Natural killer cell (primary cell): ENCODE measurements at places on chromosomes 1 and 21.

- H3K36me3 ChIP-seq: no peaks in the 10 kb centered on the region
- H3K4me3 ChIP-seq: no peak overlapping the region
- no peak for DNase-seq
- H3K27me3 ChIP-seq: no peaks in the 10 kb centered on the region
Observed at GRCh38 chr1:109927911-109928321, 17.3 kb downstream of the CSF1 start.

DNA sequence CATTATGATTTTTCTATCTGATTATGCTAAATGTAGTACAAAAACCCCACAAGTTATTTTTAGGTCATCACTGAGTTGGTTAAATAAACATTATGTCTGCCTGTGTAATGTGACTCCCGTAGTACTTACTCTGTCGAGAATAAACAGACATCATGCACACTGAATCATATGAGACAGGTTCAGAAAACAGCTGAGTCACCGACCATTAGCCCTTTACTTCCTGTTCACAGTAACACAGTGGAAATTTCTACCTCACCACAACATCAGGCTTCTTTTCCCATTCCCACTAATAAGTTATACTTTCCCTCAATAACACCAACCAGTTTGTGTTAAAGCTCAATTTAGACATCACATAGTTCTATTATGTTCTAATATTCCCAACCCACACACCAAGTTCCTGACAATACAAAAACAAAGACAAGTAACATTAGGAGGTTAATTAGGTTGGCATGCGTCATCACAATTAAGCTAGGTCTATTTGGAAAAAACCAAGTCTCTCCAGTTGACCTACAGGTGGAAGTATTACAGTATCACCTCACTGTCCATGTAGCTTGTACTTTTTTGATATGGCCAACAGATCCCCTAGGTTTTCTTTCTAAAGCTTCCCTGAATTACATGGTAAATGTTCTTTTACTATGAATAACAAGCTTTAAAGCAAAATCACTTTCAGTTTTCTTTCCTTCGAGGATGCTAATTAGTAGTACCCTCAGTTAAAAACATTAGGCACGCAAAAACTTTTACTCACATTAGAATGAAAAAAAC lies 154.2 kb downstream of the EIF4G3 start:
- peaks cover 9% of the 10 kb centered on the region for H3K4me1 ChIP-seq
- H3K4me3 ChIP-seq: peak overlapping the region; percentile 18
- H3K27ac ChIP-seq: peak overlapping the region; percentile 72
- no peaks in the 10 kb centered on the region for H3K27me3 ChIP-seq
- no peaks in the 10 kb centered on the region for H3K36me3 ChIP-seq
- DNase-seq: peak; percentile 64

GRCh38 chr1:117205368-117205767 lies 5.4 kb downstream of the VTCN1 start:
- no peaks in the 10 kb centered on the region for H3K27me3 ChIP-seq
- no peaks in the 10 kb centered on the region for H3K36me3 ChIP-seq
- H3K27ac ChIP-seq: no peak overlapping the region
- no peak overlapping the region for H3K4me3 ChIP-seq
- no peaks in the 10 kb centered on the region for H3K4me1 ChIP-seq
- DNase-seq: no peak

DNA sequence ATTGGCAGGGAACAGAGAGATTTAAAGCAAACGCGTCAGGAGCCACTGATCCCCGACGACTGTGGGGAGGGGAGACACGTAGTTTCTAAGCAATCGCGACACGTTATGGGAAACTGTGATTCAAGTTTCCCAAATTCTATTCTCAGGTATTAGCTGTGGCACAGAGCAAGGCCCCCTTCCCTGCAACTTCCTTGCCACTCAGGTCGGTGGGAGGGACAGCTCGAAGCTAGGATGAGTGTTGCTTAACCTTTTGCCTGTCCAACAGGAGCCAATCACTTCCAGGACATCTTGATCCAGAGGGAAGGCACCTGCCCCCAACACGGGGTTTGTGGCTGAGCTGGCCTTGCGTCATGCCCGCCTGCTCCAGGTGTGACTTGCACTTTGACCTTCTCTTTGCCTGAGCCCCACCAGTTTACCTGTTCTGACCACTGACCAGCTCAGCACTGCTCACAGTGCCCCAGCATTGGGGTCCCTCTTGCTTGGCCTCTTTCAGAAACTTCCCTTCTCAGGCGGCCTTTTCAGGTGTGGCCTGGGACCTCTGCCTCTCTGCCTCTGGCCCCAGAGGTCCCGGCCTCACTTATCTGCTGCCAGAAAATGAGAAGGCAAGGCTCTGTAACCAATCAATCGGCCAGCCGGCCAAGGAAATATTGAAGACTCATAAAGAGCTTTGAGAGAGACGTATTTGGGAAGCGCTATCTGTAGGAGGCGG lies 24.6 kb downstream of the TEX35 start:
- H3K27me3 ChIP-seq: no peaks in the 10 kb centered on the region
- DNase-seq: no peak
- no peaks in the 10 kb centered on the region for H3K36me3 ChIP-seq
- no peak overlapping the region for H3K4me3 ChIP-seq
- H3K27ac ChIP-seq: no peak overlapping the region

DNA sequence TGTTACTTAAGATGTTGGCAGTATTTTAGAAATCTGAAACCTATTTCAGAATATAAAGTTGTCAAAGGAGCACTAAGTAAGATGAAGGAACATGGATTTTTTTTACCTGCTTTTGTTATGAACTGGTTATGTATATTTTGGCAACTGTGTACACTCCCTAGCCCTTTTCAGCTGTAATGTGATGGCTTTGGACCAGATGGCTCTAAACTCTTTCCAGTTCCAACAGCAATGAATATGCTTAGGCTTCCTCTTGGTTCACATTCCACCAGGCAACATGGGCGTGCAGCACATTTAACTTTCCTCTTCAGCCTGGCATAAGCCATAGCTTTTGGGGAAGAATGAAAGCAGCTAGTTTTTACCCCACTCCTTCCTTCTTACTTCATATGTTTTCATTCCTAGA lies 95.6 kb upstream of the ADAMTS5 start:
- H3K27me3 ChIP-seq: no peaks in the 10 kb centered on the region
- H3K27ac ChIP-seq: no peak overlapping the region
- H3K4me3 ChIP-seq: no peak overlapping the region
- no peak for DNase-seq
- no peaks in the 10 kb centered on the region for H3K4me1 ChIP-seq

- no peak for DNase-seq
- no peaks in the 10 kb centered on the region for H3K36me3 ChIP-seq
- no peak overlapping the region for H3K4me3 ChIP-seq
- H3K4me1 ChIP-seq: no peaks in the 10 kb centered on the region
- H3K27ac ChIP-seq: no peak overlapping the region
Observed at GRCh38 chr1:182833271-182833670, 5.9 kb upstream of the DHX9 start.

GRCh38 chr1:185245466-185245865 lies 71.6 kb downstream of the IVNS1ABP start:
- no peak overlapping the region for H3K4me3 ChIP-seq
- no peaks in the 10 kb centered on the region for H3K27me3 ChIP-seq
- DNase-seq: no peak
- no peak overlapping the region for H3K27ac ChIP-seq
- no peaks in the 10 kb centered on the region for H3K4me1 ChIP-seq

- no peaks in the 10 kb centered on the region for H3K4me1 ChIP-seq
- no peak overlapping the region for H3K27ac ChIP-seq
- peaks cover 68% of the 10 kb centered on the region for H3K36me3 ChIP-seq
- H3K27me3 ChIP-seq: no peaks in the 10 kb centered on the region
Observed at GRCh38 chr1:39473324-39473723, 18.1 kb upstream of the BMP8A start.

GRCh38 chr1:2415801-2416208 lies 3.4 kb upstream of the PEX10 start:
- no peaks in the 10 kb centered on the region for H3K36me3 ChIP-seq
- peak overlapping the region; percentile 55 for H3K4me3 ChIP-seq
- peak overlapping the region; percentile 79 for H3K27ac ChIP-seq
- no peaks in the 10 kb centered on the region for H3K27me3 ChIP-seq
- DNase-seq: peak; percentile 26
- H3K4me1 ChIP-seq: peaks cover 61% of the 10 kb centered on the region

- no peaks in the 10 kb centered on the region for H3K36me3 ChIP-seq
- no peaks in the 10 kb centered on the region for H3K4me1 ChIP-seq
- no peak overlapping the region for H3K4me3 ChIP-seq
- no peaks in the 10 kb centered on the region for H3K27me3 ChIP-seq
Observed at GRCh38 chr21:43194303-43195120, 25.7 kb downstream of the CRYAA start.

GRCh38 chr1:204990059-204990664 lies 52.9 kb upstream of the CNTN2 start:
- no peaks in the 10 kb centered on the region for H3K27me3 ChIP-seq
- no peaks in the 10 kb centered on the region for H3K36me3 ChIP-seq
- H3K4me3 ChIP-seq: no peak overlapping the region
- H3K4me1 ChIP-seq: peaks cover 12% of the 10 kb centered on the region
- no peak for DNase-seq
- H3K27ac ChIP-seq: no peak overlapping the region

DNA sequence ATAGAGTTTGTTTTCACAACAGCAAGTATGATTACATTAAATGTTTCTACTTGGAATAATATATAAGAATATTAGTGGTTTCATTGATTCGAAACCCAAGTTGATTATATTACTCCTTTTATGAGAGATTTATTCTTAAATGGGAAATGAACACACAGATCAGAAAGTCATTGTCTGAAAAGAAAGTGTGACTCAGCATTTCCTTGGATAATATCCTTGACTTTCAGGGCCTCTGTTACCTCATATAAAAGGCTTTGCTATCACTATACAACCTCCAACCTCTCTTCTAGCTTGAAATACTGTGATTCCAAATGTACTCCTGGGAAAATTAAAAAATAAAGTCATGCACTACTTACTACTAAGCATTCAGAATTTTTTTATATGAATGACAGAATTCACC lies 295.3 kb upstream of the LYPLAL1 start:
- no peaks in the 10 kb centered on the region for H3K4me1 ChIP-seq
- H3K4me3 ChIP-seq: no peak overlapping the region
- H3K36me3 ChIP-seq: no peaks in the 10 kb centered on the region
- H3K27ac ChIP-seq: no peak overlapping the region

DNA sequence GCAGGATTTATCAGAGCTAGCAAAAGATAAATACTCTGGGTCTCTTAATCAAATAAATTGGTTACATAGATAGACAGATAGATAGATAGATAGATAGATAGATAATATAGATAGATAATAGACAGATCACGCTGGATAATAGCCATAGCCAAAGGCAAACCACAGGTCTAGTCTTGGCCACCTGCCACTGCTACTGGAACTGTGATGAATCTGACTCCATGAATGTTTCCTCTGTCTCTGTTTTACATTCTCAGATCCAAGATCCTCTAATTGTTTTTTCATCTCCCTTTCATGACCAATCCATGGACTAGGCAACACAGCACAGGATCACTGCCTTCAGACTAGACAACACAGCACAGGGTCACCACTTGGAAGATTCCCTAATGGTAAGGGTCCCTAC lies 444.7 kb upstream of the NFIA start:
- H3K4me3 ChIP-seq: no peak overlapping the region
- no peak overlapping the region for H3K27ac ChIP-seq
- H3K27me3 ChIP-seq: no peaks in the 10 kb centered on the region
- DNase-seq: no peak
- H3K36me3 ChIP-seq: no peaks in the 10 kb centered on the region

DNA sequence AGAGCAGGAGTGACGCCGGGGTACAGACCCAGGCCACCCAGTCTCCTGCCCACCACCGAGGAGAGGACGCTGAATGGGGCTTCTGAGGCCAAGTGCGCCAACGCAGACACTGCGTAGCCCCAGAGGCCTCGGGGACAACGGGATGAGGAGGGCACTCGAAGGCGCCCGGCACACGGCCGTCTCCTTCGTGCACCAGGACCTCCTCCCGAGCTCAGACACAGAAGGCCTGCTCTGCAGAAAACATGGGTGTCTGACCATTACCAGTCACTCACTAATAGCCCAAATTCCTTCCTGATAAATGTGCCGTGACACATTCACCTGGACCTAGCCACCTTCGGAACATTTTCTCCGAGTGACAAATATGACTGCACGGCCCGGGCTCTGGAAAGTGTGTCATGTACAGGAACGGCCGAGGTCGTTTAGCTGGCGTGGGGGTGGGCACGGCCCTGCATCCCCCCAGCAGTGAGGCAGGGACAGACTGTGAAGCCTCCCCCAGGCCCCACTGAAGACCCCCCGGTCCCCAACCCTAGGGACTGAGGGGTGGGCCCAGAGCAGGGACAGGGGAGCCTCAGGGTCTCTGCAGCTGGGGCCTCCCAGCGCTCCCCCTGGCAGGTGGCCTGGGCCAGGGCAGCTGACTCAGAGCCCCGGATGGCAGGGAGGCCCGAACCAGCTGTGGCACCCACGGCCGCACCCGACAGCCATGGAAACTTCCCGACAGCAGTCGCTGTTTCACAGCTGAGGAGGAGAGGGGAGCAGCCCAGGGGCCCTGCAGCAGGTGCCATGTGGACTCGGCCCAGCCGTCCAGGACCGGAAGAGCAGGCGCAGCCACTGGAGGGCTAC lies 16.7 kb upstream of the COL6A2 start:
- H3K4me1 ChIP-seq: no peaks in the 10 kb centered on the region
- no peak for DNase-seq
- H3K4me3 ChIP-seq: no peak overlapping the region
- no peaks in the 10 kb centered on the region for H3K27me3 ChIP-seq

DNA sequence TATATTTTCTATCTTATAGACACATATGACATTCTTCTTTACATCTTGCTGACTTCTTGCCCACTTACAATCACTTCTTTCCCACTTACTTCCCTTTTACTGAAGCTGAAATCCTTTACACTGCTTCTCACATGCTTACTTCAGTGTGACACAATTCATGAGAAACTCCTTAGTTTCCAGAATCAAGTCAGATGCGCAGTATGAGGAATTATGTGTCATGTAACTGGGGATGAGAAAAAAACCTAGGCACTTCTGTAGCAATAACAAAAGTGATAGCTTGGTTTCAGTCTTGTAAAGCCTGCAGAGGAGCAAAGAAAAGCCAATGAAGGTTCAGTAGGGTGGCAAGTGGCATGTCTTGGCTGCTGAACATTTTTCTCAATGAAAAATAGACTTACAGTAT lies 566.2 kb upstream of the RGS18 start:
- H3K36me3 ChIP-seq: no peaks in the 10 kb centered on the region
- no peak overlapping the region for H3K4me3 ChIP-seq
- H3K27ac ChIP-seq: no peak overlapping the region
- H3K4me1 ChIP-seq: no peaks in the 10 kb centered on the region
- DNase-seq: no peak

DNA sequence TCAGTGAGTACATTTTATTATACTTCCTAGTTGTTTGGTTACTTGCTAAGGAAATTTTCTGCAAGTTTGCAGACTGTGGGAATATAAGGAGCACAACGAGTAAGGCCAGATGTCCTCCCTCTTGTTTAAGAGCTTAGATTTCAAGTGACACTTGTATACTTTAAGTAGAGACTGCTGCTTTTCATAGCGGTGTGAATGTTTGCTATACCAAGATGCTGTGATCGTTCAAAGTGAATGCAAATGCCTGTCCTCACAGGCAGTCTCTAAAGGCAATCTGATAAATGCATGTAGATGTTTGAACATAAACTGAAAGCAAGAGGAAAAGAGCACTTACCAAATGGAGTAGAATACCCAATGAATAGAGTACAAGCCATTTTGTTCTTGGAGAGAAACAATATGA lies 226.4 kb downstream of the NRIP1 start:
- no peaks in the 10 kb centered on the region for H3K27me3 ChIP-seq
- no peak for DNase-seq
- no peaks in the 10 kb centered on the region for H3K4me1 ChIP-seq
- no peak overlapping the region for H3K27ac ChIP-seq
- no peaks in the 10 kb centered on the region for H3K36me3 ChIP-seq

- no peak for DNase-seq
- H3K36me3 ChIP-seq: peaks cover 14% of the 10 kb centered on the region
- H3K27me3 ChIP-seq: no peaks in the 10 kb centered on the region
- H3K4me3 ChIP-seq: no peak overlapping the region
- H3K27ac ChIP-seq: no peak overlapping the region
Observed at GRCh38 chr1:184827600-184828368, 73.1 kb upstream of the EDEM3 start.
